CD4-positive, alpha-beta T cell treated with Interleukin-15 for 4 hours (primary cell): ENCODE measurements at places on chromosomes 12 and 14.
A peak's percentile ranks its signal among the peaks of the same experiment; 100 is the strongest.

GRCh38 chr12:113485330-113485729 lies 13.7 kb upstream of the LHX5 start:
- DNase-seq: no peak

- DNase-seq: no peak
These were observed 72.8 kb downstream of the KSR2 start for GRCh38 chr12:117896009-117896408.

- DNase-seq: peak; percentile 6
These were observed 40.5 kb downstream of the KCNA5 start for GRCh38 chr12:5083955-5084849.

DNA sequence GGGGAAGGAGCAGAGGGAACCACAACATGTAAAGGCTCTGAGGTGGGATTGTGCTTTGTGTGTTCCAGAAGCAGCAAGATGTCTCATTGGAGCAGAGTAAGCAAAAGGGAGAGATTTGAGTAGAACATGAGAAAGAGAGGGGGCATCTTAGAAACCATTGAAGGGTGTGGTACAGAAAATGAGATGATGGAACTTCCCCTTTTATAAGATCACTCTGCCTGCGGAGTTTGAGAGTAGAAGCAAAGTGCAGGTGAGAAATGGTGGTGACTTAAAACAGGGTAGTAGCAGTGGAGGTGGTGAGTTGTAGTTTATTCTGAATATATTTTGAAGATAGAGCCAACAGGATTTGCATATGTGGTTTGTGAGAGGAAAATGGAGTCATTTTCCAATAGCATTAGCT lies 56.0 kb downstream of the FBXO34 start:
- DNase-seq: no peak

- DNase-seq: peak; percentile 67
These were observed 8.7 kb upstream of the SPATS2 start for GRCh38 chr12:49358483-49359141.

GRCh38 chr14:50999726-51000125 lies 55.4 kb upstream of the PYGL start:
- no peak for DNase-seq

GRCh38 chr12:122908915-122909314 lies 13.0 kb upstream of the VPS37B start:
- DNase-seq: no peak
